ENCODE measurements at places on chromosomes 1 and 21.

- H3K4me3 ChIP-seq, result no peak overlapping the region
- no peak overlapping the region for H3K27ac ChIP-seq
- H3K27me3 ChIP-seq, result no peaks in the 10 kb centered on the region
- no peak for DNase-seq
- H3K36me3 ChIP-seq, result no peaks in the 10 kb centered on the region
- no peaks in the 10 kb centered on the region for H3K4me1 ChIP-seq
Measured at GRCh38 chr1:16944038-16944437, 22.3 kb downstream of the CROCC start.

- no peak for DNase-seq
- H3K27ac ChIP-seq, result no peak overlapping the region
- no peaks in the 10 kb centered on the region for H3K36me3 ChIP-seq
- H3K4me3 ChIP-seq, result no peak overlapping the region
- no peaks in the 10 kb centered on the region for H3K27me3 ChIP-seq
Measured at GRCh38 chr1:170885551-170885950, 49.8 kb upstream of the MROH9 start.

- H3K36me3 ChIP-seq, result no peaks in the 10 kb centered on the region
- H3K27ac ChIP-seq, result no peak overlapping the region
- H3K4me3 ChIP-seq, result no peak overlapping the region
- no peak for DNase-seq
- H3K27me3 ChIP-seq, result no peaks in the 10 kb centered on the region
Measured at GRCh38 chr1:3377604-3378279, 76.7 kb upstream of the ARHGEF16 start.

GRCh38 chr1:223316082-223316481, 47.9 kb downstream of the SUSD4 start:
- no peaks in the 10 kb centered on the region for H3K36me3 ChIP-seq
- H3K27ac ChIP-seq, result no peak overlapping the region
- peaks cover 2% of the 10 kb centered on the region for H3K27me3 ChIP-seq
- H3K4me1 ChIP-seq, result no peaks in the 10 kb centered on the region

DNA sequence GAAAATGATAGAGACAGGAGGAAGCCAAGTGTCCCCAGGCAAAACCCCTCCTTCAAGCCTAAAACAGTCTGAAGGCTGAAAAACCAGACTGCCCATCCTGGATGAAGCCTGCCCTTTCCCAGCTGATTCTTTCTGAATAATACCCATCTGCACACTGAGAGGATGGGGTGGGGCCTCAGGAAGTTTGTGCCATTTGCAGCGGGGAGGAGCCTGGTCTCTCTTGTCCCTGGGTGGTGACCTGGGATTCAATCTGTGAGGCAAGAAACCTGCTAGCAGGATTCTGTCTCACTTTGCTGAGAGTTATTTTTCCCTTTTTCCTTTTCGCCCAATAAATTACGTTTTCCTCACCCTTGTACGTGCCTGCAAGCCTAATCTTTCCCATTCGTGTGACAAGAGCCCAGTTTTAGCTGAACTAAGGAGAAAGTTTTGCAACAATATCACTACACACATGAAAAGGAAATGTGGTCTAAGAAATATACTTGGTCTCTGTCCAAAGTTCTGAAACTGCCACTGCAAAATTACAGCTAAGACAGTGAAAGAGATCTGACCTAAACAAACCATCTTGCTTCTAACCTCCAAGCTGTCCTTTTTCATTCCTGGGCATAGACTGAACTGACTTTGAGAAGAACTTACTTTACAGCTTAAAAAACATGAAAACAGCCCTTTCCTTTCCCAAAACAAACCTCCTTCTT, 105.0 kb downstream of the COP1 start:
- DNase-seq, result no peak
- no peaks in the 10 kb centered on the region for H3K36me3 ChIP-seq
- no peaks in the 10 kb centered on the region for H3K27me3 ChIP-seq
- no peak overlapping the region for H3K4me3 ChIP-seq

DNA sequence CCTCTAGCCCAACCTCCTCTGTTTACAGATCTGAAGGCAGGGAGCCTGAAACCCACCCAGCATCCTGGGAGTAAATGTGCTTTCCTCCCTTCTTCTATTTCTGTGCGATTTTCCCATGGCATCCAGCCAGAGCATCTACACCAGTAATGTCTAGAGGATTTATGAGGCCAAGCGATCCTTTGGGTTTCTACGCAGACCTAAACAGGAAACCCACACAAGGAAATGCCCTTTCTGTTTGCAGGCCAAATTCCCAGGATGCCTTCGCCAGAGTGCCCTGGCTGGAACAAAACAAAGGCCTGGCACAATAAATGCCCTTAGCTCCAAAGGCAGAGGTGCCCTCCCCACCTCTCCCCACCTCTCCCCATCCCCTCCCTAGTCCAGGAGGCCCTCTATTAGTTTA, 110.5 kb upstream of the CDC42BPA start:
- DNase-seq, result no peak
- H3K4me1 ChIP-seq, result peaks cover 35% of the 10 kb centered on the region
- H3K27me3 ChIP-seq, result no peaks in the 10 kb centered on the region
- H3K36me3 ChIP-seq, result no peaks in the 10 kb centered on the region
- peak overlapping the region; percentile 36 for H3K4me3 ChIP-seq

GRCh38 chr1:182430263-182431068, 19.5 kb upstream of the RGSL1 start:
- H3K4me3 ChIP-seq, result no peak overlapping the region
- H3K27ac ChIP-seq, result no peak overlapping the region
- no peak for DNase-seq
- H3K27me3 ChIP-seq, result no peaks in the 10 kb centered on the region
- no peaks in the 10 kb centered on the region for H3K36me3 ChIP-seq
- H3K4me1 ChIP-seq, result no peaks in the 10 kb centered on the region

- no peak overlapping the region for H3K4me3 ChIP-seq
- H3K27ac ChIP-seq, result no peak overlapping the region
- H3K27me3 ChIP-seq, result peaks cover 3% of the 10 kb centered on the region
- DNase-seq, result no peak
- no peaks in the 10 kb centered on the region for H3K4me1 ChIP-seq
- no peaks in the 10 kb centered on the region for H3K36me3 ChIP-seq
Measured at GRCh38 chr1:154726443-154726842, 118.5 kb upstream of the ADAR start.

GRCh38 chr21:22253761-22254160, 1255.6 kb downstream of the NCAM2 start:
- H3K4me1 ChIP-seq, result no peaks in the 10 kb centered on the region
- H3K27me3 ChIP-seq, result no peaks in the 10 kb centered on the region
- no peaks in the 10 kb centered on the region for H3K36me3 ChIP-seq
- H3K4me3 ChIP-seq, result no peak overlapping the region
- DNase-seq, result no peak

GRCh38 chr1:161838885-161839284, 72.8 kb downstream of the ATF6 start:
- H3K4me3 ChIP-seq, result no peak overlapping the region
- DNase-seq, result no peak
- H3K27ac ChIP-seq, result no peak overlapping the region
